NCI-H1105 treated with DMSO at 0.1 percent for 48 hours (cell line): ENCODE measurements at places on chromosomes 5 and 9.

DNA sequence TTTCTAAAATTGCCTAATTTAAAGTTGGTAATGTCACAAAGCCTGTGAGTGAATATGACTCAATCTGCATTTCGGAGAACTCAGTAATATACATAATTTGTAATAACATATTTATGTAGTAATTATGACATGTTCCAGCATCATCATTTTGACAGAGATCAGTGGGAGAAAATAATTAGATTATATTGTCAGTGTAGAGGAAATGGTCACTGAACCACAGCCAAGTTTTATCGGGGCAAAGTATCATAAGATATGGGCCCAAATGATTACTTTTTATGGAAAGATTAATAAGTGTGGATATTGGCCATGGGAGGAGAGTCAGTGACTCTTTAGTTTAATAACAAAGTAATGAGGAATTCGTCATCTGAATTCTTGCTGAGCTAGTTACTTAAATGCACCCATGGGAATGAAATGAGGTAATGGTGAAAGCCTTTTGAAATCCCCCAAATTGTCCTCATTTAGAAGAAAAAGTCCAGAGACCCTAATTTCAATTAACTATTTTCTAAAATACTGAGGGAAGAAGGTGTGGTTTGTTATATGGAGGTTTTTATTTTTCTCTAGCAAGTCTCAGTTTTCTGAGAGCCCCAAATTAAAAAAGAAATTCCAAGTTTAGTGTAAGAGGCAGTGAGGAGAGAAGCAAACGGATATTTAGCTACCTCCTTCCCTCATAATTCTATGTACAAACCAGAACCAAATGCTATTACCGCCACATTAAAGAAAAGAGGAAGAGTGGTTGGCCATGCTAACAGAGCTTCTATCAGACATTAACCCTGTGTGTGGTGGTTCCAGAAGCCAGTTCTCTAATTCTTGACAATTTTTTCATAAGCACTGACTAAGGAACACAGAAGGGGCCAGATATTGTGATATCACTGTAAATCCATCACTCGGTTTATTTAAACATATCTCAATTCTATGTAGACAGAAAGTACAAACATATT is 37.7 kb upstream of the MRPS30 start:
- no peak for DNase-seq

DNA sequence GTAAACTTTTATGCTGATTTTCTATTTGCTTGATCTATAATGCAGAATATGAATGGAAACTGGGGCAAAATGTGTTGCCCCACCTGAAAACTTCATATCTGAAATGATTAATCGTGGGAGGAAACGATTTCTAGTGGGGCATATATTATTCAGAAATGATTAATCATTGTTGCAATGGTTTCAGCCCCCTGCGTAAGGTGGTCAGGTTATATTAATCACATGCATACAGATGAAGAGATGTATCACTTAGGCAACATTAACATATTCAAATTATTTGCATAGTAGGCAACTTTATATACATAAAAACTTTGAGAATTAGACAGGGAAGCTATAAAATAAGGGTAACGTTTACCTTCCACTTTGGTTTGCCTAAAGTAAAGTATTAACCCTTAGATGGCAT is 49.8 kb downstream of the LSM11 start:
- DNase-seq, result no peak

DNA sequence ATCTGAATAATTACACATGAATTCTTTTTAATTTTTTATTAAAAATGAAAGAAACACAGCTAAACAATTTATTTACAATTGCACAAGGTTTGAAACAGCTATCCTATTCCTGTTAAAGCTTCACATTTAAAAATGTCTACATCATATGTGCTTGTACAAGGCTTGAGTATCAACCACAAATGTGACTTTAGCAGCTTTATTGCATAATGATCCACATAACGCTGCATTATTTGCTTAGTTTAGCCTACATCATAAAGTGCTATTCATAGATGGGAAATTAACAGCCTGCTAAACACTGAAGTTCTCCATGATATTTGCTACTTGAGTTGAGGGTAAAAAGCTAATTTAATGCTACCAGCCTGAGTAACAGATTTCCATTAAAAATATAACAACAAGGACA is 45.0 kb downstream of the TRIM36 start:
- DNase-seq, result no peak

GRCh38 chr5:157902449-157903116 is 43.6 kb upstream of the CLINT1 start:
- no peak for DNase-seq

GRCh38 chr9:21679432-21679831 is 123.0 kb upstream of the MTAP start:
- no peak for DNase-seq

GRCh38 chr5:73625944-73626811 is at the start of gene ARHGEF28:
ARHGEF28 (plus strand) TSS chr5:73626196; CDS start chr5:73684852, 58,656 bp downstream.
- DNase-seq, result peak; percentile 36

- DNase-seq, result no peak
These were observed 18.7 kb upstream of the OR13D1 start for GRCh38 chr9:104675611-104676010.

DNA sequence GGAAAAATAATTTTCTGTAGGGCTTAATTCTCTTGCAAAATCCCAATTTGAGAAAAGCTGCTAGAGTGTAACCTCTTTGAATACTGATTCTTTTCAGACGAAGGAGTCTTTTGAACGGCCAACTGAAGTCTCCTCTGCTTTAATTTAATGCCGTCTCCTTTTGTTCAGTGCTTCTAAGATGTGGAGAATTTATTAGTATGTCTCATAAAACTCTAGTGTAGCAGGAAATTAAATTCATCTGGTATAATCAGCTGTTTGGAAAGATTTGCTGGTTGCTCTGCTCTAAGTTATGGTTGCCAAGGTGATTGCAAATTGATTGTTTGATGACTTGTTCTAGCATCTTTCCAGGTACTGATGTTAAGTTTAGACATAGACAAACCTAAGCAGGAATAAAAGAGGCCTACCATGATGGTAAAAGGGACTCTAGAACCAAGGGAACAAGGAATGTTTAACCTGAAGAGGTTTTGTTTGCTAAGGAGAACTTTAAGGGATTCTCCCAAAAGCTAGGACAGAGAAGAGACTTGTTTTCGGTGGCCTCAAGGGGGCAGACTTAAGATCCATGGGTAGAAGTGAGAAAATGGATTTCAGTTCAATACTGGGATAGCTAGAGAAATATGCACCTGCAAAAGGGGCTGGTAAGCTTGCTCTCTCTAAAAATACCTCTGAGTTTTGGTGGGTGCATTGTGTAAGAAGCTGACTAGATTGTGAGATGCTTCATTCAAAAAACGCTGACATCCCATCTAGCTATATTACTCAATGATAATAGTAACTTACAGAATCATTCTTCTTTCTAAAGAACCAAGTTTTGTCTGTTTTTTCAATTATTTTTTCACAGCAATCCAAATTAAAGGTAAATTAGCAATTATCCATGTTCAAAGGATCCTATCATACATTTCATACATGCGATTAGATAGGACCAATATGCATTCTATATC is 5.7 kb upstream of the ADRB2 start:
- DNase-seq, result peak; percentile 9

DNA sequence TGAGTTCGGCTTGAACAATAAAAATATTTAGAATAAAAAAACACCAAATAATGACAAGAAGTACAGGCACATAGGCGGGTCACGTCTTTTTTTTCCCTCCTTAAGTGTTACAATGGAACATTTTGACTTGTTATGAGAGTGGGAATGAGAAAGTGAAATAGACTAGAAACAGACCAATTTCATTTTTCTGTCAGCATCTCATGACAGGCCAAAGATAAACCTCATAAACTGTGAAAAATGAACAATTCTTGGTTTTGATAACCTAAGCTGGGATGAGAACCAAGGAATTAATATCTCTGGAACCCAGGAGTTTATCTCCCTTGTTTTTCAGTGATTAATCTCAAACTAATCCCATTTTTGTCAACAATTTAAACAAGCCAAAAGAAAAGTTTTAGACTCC is 299.5 kb downstream of the SLIT3 start:
- DNase-seq, result no peak

DNA sequence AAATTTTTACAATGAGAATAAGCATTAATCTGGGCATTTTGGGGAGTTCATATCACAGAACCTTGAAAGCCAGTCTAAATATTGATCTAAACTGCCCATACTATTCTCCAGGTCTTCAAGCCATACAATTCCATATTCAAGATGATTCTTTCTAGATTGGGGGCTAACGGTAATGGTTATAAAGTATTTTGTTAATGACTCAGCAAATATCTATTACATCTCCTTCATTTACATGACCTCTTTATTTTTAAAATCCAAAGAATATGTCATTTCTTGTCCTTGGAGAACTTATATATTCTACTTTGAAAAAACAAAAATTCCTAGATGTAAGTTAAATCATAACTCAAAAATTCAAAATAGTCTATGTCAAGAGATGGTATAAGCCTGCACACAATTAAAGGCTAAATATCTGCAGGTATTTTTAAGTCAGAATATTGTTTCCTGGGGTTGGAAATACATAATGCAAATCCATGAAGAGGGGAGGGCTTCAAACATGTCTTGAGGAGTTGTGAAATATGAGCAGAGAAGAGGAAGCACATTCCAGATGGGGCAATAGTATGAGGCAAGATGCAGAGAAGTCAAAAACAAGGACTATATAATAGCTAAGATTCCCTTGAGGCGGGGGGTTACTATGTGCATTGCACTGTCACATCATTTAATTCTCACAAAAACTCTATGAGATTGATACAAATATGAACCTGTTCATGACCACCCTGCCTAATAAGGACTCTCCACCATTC is 526.4 kb downstream of the NR2F1-AS1 start:
- no peak for DNase-seq

DNA sequence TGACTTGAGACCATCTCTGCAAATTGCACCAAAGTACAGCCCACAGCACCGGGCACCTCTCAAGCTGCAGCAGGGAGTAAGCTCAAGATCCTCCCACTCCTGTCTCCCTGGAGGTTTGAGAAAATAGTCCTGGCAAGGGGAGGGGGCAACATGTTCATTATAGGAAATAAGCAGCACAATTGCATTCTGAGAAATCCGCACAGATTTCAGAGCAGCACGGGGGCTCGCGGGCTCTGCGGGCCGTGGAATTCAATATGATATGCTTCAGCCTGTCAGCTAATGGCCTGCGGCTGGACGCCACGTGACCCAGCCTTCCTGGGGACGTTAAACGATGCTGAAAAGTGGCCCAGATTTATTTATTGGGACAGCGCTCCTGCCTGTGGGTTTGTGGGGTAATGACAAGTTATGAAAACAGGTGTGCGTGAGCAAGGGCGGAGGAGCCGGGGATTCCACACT is 156.4 kb downstream of the DAB2IP start:
- no peak for DNase-seq

GRCh38 chr5:110478895-110479294 is 247.6 kb downstream of the TMEM232 start:
- no peak for DNase-seq

- DNase-seq, result peak; percentile 80
These were observed 1639.4 kb upstream of the C9orf72 start for GRCh38 chr9:29212397-29213387.

- DNase-seq, result no peak
These were observed 478.9 kb downstream of the SPATA31D1 start for GRCh38 chr9:82467436-82467835.

DNA sequence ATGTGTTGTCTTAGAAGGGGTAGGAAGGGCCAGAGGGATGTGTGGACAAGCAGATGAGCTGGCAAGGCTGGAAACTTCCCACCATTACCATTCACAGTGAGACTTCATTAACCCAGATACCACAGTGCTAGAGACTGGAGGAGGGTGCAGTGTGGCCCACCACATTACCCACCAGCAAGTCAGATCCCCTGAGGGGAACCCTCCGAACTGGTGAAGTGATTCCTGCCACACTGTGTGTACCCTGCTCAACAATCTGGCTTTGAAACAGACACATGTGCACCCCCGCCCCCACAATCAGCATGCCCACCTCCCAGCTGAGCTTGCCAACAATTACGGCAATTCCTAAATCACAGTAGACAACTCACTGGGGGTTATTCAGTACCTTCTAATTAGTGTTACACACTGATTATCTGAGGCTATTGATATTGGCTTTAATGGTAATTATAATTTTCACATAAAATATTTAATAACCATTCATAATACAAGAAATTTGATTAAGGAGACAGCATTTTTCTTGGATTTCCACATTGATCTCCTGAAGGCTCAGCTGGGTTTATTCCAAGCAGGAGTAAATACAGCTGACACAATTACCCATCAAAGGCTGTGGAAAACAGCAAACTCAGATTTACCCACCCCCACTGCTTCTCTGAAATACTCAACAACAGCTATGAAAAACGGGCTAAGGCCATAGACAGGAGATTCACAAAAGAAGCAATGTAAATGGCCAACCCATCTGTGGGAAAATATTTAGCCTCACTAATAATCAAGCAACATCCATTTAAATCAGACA is 169.3 kb upstream of the FSTL4 start:
- DNase-seq, result no peak

GRCh38 chr5:1105350-1106265 is 6.3 kb downstream of the SLC12A7 start:
- DNase-seq, result no peak

GRCh38 chr5:56659971-56660370 is 155.4 kb upstream of the MAP3K1 start:
- DNase-seq, result no peak

DNA sequence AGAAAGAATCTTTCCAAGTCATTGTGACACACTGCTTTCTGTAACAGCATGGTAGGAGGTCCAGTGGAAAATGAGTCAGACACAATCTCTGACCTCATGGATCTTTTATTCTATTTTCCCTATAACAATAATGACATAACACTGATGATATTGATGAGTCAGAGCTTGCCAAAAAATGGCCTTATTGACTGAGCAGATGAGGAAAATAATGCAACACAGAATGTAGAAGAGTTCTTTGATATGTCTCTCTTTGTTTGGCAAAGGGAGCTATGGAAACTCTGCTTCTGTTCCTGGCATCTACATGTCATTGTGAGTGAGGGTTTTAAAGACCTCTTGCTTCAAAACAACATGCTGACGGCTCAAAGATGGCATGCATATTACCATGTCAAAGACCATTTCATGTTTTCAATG is 443.1 kb upstream of the ZNF608 start:
- DNase-seq, result no peak

DNA sequence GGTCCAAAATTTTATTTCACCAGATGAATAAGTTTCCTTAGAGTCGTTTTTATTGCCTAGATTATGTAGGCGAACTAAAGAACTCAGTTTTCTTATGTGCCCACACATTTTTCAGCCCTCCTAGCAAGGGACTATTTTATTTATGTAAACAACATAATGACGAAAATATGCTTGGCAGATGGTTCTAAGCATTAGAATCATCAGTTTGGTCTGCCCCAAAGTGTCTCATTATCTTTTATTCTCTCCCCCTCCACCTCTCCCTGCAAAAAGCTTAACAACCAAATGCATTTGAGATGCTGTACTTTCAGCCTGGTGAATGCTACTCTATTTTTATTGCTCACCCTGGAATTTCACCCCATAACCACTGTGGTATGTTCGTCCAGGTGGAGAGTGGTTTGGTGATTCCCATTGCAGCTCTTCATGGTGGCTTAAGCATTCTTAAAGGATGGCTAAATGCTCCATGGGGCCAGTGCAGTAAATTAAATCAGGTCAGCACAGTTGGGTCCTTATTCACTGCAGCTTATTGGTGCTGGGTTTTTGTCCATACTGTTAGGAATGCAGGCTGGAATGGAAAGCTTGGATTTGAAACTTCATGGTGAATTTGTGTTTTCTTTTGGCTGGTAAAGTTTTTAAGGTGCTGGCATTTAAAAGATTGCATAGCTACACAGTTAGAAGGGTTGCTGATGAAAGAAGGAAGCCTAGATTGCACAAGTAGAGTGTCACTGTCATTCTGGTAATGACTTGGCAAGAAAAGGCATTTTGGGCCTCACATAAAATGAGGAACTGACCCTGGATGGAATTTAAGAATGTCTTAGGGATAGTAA is 39.2 kb downstream of the TLE4 start:
- DNase-seq, result no peak
